ENCODE measurements at places on chromosomes 4 and X.

- no peak for DNase-seq
Measured at GRCh38 chr4:171785388-171785787, 27.8 kb upstream of the GALNTL6 start.

DNA sequence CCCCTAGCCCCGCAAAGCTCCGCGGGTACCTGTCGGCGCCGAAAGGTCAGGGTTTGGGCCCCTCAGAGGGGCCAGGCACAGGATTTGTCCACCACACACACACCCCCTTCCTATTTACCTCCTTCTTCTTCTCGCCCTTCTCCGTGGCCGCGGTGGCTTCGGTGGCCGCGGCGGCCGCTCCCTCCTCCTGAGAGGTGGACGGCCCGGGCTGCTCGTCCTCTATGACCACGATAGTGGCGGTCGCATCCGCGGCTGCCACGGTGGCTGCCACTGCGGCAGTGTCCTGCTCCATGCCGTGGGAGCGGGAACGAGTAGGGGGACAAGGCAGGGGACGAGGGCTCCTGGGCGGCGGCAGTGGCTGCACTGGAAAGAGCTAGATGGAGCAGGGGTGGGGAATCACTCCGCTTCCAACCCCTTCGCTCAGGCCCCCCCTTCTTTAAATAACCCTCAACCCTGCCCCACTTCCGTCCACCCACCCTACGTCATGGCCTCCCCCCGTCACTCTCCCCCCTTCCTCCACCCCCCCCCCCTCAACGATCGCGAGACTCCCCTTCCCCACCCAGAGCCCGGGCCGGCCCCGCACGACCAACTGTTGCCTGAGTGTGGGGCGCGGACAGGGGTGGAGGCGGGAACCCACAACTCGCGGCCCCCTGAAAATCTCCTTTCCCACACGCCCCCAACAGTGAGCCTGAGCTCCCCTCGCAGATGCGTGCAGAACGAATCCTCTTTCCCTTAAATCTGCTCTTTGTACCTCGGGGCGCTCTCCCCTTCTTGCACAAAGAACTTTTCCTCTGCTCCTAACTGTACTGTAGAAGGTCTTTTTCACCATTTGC, at the start of gene SMARCA1:
Gene SMARCA1, minus strand, starts transcription at position 412 of the 833 bp plus-strand sequence. Its CDS starts 120 bp downstream, at position 292.
- DNase-seq = no peak

DNA sequence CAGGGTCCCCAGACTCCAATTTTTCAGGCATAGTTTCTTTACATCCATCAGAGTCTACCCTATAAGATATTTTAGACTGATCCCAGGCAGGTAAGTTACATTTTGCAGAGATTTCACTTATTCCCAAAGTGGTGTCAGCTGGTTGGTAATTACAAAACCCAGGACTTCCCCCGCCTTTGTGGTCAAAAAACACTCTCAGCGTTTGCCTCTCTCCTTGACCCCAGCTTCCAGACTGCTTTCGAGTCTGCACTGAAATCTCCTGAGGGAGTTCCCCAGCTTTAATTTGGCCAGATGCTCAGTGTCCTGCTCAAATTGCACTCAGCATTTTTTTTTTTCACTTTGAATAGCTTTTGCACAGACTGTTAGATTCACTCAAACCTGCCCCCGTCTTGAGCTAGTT, 11.2 kb upstream of the AMOT start:
- peak; percentile 8 for DNase-seq

DNA sequence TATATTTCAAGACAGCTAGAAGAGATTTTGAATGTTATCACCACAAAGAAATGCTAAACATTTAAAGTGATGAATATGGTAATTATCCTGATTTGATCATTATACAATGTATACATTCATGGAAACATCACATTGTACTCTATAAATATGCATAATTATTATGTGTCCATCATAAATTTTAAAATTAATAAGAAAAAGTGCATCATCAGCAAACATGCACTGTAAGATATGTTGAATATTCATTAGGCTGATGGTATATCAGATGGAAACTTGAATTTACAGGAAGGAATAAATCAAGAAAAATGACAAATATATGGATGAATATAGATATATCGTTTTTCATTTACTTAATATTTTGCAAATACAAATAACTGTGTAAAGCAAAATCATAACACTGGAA, 812.1 kb upstream of the INTU start:
- DNase-seq = no peak

DNA sequence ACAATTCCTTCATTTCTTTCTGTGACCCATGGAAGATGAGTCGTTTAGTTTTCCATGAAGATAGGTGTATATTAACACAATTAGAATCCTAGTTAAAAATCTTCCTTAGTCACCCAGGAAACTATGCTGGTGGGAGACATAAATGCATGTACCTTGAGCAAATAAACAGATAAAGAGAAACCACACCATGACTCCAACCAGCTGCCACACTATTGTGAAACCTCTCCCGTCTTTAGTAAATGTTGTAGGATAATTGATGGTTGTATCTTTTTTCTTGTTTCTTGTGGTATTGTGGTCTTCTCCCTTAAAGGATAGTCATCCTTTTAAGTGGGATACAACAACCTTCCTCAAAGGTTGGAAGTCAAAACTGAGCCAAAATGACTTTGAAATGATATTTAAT, 103.8 kb upstream of the LEF1 start:
- DNase-seq = no peak

DNA sequence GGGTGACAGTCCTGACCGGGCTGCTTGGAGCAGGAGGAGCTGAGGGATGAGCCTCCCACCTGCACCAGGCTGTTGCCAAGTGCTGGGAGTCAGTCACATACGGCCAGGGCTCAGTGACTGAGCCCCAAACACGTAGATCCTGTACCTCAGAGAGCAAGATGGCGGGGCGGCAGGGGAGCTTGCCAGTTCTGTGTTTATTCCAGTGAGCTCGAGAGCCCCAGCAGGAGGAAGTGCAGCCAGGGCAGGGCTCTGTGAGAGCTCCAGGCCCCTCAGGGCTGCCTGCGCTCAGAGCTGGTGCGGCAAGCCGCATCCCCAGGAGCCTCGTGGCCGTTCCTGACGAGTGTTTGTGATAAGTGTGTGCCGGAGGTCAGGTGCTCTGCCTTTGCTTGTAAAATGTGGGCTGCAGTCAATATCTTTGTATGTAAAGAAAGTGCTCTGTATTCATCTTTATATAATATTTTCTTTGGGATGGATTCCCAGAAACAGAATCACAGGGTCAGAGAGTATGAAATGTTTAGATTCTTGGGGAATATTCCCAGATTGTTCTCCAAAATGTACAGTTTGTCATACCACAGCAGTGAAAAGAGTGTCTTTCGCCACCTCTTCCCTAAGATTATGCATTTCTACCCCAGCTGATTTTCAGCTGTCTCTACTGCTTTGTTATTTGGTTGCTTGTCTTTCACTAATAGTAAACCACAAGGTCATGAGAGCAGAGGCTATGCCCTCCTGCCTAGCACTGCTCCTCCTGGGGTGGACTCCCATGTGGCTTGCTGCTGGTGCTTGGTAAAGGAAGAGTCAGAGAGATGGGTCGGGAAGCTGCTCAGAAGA, 50.3 kb downstream of the NELFA start:
- no peak for DNase-seq

GRCh38 chr4:77126809-77127208, 30.2 kb upstream of the CCNG2 start:
- DNase-seq = no peak

DNA sequence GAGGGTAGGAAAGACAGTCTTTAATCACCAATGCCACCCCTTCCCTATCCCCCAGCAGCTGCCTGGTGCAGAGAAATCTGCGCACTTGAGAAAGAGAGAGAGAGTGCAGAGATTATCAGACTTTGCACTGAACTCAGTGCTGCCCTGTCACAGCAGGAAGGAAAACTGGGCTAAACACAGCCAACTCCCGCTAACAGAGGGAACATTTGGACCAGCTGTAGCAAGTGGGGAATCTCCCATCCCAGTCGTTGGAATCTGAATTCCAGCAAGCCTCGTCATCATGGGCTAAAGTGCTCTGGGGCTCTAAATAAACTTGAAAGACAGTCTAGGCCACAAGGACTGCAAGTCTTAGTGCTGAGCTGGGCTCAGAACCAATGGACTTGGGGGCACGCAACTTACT, 168.7 kb downstream of the DLG3 start:
- no peak for DNase-seq

DNA sequence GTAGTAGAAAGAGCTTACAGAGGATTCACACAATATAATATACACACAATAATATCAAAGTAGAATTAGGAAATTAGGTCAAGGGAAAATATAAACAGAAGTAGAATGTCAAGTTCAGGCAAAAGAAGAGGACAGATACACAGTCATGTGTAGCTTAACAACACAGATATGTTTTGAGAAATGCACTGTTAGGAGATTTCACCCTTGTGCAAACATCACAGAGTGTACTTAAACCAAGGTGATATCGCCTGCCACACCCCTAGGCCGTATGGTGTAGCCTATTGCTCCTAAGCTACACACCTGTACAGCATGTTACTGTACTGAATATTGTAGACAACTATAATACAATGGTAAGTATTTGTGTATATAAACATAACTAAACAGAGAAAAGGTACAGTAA, 110.0 kb upstream of the EDNRA start:
- DNase-seq = no peak

DNA sequence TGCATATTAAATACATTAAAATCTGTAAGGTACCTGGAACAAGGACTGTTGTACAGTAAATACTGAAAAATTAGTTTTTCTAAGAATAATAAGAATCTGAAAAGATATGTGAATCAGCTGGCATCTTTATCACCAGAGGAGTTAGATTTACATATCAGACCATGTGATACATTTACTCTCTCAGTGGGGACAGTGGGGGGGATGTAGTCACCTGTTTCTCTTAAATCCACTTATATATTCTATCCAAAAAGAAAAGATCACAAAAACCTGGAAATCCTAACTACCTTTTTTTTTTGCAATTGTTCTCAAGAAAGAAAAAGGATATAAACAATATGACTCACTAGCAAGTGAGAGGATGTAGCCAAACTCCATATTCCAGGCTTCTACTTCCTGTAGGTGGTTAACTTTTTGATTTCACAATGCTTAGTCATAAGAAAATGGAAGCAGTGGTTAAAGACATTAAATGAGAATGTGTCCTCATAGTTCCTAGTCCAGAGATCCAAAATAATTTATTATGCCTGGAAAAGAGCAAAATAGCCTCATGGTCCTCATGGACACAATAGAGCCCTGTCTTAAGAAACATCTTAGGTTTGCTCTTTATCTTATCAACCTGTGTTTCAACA, 22.5 kb upstream of the MYOZ2 start:
- no peak for DNase-seq

GRCh38 chrX:42128020-42128419, 204.7 kb upstream of the CASK start:
- DNase-seq = no peak

DNA sequence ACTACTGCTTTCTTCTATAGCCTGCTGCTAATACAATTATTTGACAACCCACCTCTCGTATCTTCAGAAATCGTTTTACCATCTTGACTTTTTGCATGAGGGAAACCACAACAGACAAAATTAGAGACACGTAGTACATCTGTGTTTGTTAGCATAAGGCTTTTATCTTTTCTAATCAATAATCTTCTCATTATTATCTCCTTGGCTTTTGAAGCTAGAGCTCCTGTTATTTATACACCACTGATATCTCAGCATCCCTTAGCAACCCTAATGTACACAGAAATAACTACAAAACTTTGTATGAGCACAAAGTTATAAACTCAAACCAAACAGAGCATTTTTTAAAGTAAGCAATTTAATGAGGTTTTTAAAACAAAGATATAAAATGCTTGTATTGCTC, 39.7 kb downstream of the CORIN start:
- DNase-seq = no peak

DNA sequence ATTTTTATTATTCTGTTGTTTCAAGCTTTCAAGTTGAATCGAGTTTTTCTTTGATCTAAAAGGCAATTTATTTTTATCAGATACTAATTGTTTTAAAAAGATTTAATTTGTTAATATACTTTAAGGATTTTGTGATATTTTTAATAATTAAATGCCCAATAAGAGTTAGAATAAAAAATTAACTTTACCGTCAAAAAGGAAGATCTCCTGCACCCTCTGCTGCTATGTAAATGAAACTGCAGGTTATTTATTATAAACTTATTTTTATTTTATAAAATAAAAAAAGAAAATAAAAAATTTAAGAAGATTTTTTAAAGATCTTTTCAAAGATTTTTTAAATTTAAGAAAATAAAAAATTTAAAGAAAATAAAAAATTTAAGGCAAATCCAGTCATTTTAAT, 166.1 kb downstream of the CCSER1 start:
- no peak for DNase-seq

- DNase-seq = no peak
Measured at GRCh38 chr4:104015680-104016079, 295.9 kb upstream of the TACR3 start.

DNA sequence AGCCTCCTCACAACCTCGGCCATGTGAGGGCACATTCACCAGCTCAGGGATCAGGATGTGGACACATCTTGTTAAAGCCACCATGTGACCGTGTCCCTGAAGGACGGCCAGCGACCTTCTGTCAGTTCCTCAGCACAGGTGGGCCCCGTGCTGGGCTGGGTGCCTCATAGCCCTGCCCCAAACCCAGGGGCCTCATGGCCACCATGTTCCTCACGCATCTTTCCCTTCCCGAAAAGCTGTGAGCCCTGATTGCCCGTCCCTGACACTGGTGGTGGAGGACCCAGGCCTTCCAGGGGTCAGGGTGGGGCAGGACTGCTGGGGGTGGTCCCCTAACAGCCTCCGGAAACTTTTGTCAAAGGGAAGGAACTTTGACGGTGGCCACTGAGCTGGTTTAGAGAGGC, 60.1 kb upstream of the ADRA2C start:
- no peak for DNase-seq

- DNase-seq = no peak
Measured at GRCh38 chr4:52144372-52144771, 93.3 kb downstream of the SPATA18 start.

- DNase-seq = no peak
Measured at GRCh38 chr4:169665046-169665737, 44.8 kb downstream of the CLCN3 start.

DNA sequence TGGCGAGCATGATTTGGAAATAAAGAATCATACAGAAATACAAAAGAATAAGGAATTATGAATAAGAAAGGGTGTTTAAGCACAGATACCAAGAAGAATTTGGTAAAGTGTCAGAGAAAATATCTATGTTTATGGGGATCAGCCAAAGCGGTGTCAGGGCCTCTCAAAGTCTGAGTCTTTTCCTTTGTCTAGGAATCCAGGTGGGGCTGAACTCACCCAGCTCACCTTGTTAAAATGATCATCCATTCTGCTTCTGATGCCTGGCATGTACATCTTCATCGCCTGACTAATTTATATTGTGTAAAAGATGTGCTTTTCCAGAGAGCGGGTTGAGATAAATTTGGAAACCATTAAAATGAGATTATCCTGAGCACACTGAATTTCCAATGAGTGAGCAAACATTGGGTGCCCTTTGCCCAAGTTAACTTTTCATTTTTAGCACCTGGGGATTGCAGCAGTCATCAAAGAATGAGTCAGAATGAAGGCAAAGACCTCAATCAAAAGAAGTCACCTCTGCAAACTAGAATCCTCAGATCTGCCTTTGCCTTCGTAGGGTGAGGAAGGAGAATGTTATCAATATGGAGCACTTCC, 141.9 kb upstream of the ANXA3 start:
- no peak for DNase-seq

GRCh38 chrX:68669094-68669860, 21.8 kb downstream of the STARD8 start:
- no peak for DNase-seq

- no peak for DNase-seq
Measured at GRCh38 chr4:16722416-16722815, 176.0 kb downstream of the LDB2 start.

- no peak for DNase-seq
Measured at GRCh38 chrX:15158350-15158735, 111.5 kb downstream of the ASB9 start.

- no peak for DNase-seq
Measured at GRCh38 chrX:19440713-19441112, 74.6 kb downstream of the MAP3K15 start.

All from T-helper 1 cell (primary cell).